ENCODE measurements at places on chromosomes 12 and 14.

DNA sequence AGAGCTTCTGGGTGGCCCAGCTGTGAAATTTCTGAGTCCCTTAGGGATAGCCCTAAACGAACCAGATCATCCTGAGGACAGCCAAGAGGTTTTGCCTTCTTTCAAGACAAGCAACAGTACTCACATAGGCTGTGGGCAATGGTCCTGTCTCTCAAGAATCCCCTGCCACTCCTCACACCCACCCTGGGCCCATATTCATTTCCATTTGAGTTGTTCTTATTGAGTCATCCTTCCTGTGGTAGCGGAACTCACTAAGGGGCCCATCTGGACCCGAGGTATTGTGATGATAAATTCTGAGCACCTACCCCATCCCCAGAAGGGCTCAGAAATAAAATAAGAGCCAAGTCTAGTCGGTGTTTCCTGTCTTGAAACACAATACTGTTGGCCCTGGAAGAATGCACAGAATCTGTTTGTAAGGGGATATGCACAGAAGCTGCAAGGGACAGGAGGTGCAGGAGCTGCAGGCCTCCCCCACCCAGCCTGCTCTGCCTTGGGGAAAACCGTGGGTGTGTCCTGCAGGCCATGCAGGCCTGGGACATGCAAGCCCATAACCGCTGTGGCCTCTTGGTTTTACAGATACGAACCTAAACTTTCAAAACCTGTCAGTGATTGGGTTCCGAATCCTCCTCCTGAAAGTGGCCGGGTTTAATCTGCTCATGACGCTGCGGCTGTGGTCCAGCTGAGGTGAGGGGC lies 38.9 kb downstream of the DAD1 start:
- DNase-seq: peak; percentile 91

- no peak for DNase-seq
Measured at GRCh38 chr12:101110866-101111265, 99.2 kb downstream of the SLC5A8 start.

DNA sequence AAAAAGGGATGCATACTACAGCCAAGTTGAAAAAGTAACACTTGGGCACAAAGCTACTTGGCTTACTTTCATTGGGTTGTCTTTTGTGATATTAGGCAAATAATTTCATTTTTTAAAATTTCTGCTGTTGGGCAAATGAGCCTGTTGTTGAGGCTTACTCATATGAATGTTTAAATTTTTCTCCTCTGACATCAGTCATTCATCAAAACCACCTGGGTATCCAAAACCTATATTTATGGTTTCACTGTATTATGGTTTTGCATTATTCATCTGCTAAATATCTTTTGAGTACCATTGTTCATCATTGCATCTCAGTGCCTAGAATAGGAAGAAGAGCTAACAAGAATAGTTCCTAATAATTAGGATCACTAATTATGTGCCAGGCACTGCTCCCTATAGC lies 28.1 kb downstream of the DYRK2 start:
- no peak for DNase-seq

DNA sequence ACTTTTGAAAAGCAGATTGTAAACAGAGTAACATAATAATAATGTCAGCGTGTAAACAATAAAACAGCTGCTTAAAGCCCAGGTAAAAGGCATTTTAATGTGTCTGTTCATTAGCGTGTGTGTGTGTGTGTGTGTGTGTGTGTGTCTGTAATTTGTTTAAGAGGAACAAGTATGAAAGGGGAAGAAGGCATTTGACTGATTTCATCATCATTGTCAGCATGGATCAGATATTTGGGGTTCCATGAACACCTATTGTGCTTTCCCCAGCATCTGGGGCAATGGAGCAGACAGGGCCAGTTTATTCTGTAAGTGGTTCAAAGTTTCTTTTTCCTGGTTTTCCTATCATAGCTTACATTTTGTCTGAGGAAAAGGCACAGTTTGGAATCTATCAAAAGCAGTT lies 28.9 kb downstream of the SLC25A21 start:
- no peak for DNase-seq

- DNase-seq: no peak
Measured at GRCh38 chr12:49962861-49963765, 1.4 kb downstream of the AQP5 start.

DNA sequence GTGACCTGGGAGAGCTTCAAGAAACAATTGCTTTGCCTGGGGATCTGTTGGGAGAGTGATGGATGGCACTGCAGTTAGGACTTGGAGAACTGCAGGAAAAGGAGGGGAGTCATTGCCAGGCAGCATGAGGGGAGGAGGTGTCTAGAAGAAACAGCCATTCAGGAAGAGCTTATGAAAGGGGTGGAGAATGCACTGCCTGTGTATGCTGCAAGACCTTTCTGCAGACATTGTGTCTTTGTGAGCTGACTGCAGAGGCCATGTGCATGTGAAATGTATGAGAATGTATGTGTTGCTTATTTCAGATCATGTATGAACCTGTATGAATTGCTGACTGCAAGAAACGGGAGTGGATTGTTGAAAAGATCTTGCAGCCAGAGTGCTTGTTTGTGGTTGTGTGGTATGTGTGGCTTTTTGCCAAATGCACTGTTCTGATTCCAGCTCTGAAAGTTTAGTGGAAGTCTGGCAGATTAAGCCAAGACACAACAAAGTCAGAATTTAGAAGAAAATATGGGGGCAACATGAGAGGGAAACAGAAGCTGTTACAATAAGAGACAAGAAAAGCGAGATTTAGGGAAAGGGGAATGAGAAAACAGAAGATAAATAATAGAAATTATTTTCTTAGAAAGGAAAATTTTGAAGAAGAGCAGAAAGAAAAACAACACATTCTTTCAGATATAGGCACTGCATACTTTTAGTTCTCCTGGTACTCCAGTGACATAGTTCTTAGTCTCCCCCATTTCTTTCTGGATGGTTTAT lies 9.8 kb upstream of the RIMKLB start:
- DNase-seq: no peak

DNA sequence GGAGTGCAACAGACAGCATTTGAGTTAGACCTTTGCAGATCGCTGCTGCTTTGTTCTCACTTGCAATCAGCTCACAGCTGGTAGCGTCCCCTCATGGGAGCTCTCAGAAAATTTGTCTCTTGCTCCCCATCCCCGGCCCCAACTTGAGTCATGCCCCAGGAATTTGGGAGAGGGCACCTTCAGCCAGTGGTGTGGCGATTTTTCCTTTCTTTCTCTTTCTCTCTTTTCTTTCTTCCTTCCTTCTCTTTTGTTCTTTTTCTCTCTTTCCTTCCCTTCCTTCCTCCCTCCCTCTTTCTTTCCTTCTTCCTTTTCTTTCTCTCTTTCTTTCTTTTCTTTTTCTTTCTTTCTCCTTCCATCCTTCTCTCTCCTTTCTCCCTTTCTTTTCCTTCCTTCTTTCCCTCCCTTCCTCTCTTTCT lies 34.2 kb upstream of the MAP1LC3B2 start:
- DNase-seq: no peak

- DNase-seq: no peak
Measured at GRCh38 chr14:76958980-76959710, 69.4 kb downstream of the IRF2BPL start.

GRCh38 chr12:45432710-45433109 lies 216.8 kb downstream of the ANO6 start:
- no peak for DNase-seq

DNA sequence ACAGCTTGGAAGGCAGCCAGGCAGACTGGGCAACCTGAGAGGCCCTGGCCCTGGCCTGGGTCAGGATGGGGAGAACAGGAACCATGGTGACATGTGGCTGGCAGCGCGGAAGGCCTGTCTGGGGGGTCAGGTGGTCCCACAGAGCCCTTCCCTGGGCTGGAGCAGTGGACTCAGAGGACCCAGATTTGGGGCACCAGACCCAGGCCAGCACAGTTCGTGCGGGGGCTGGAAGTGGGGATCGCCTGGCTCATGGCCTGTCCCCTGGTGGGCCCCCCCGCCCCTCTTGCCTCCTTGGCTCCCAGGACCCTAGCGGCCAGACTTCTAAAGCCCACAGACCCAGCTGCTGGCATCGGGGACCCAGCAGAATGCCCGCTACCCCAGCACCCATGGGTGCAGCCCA lies 21.4 kb downstream of the MTA1 start:
- no peak for DNase-seq
